ENCODE measurements at places on chromosomes 2 and 18.

DNA sequence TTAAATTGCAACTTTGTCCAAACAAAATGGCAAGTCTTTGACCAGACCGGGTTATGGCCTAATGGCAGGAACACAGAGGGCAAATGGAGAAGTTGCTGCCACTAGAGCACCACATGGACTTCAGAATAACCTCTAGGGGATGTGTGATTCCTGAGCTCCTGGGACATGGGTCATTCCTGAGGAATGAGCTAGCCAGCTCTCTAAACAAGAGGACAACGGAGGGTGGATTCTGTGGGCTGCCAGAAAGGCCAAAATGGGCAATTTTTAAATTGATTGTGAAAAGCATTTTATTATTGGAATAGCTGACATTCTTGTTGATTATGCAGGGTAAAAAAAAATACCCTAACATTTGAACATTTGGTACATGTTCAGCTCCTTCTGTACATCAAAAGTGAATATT, 109.8 kb upstream of the FZD5 start:
- DNase-seq, result no peak

- DNase-seq, result no peak
These were observed 9.0 kb upstream of the MATN3 start for GRCh38 chr2:20021405-20022009.

- DNase-seq, result peak; percentile 5
These were observed 32.6 kb upstream of the SPAG16 start for GRCh38 chr2:213251618-213252017.

- no peak for DNase-seq
These were observed 8.0 kb downstream of the HDAC4 start for GRCh38 chr2:239392688-239393387.

DNA sequence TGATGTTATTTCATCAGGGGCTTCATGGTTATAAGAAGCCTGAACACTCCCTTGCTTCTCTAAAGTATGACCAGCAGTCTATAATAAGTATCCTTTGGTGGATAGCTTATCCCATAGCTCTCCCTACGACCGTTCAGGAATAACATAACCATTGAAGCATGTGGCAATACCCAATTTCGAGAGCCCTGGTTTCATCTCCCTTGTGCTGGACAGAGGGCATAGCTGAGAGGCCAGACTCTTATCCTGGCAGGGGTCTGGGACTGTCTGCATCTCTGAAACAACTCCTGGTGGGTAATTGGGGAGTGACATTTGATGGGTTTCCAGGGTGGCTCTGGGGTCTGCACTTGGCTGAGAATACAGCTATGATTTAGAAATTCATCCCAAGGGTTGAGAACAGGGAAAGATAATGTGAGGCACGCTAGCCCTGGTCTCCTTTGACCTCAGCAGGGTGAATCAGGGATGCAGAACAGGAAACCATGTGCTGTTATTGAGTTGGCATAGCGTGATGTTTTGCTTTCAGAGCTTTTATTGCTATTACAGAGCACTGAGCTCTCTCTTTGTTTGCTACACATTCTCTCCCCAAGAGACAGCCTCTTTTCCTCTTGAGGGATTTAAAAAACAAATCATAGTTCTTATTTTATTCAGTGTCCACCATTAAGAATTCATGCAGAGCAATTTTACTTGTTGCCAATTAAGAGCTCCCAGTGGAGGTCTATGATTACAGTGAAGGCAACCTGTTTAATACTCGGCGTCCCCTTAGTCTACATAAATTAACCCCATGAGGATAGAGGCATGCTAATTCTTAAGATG, 274.5 kb downstream of the NCKAP5 start:
- no peak for DNase-seq

All from GM12892 (cell line).